Stimulated activated effector memory CD8-positive, alpha-beta T cell treated with anti-CD3 and anti-CD28 coated beads, Interleukin-12 subunit alpha, Interleukin-12 subunit beta, amount 100 ng/mL, for 72 hours (primary cell): ENCODE measurements at places on chromosomes 16 and 17.
A peak's percentile ranks its signal among the peaks of the same experiment; 100 is the strongest.

GRCh38 chr17:4480929-4481898 is 17.5 kb upstream of the SPNS2 start:
- no peak for DNase-seq

DNA sequence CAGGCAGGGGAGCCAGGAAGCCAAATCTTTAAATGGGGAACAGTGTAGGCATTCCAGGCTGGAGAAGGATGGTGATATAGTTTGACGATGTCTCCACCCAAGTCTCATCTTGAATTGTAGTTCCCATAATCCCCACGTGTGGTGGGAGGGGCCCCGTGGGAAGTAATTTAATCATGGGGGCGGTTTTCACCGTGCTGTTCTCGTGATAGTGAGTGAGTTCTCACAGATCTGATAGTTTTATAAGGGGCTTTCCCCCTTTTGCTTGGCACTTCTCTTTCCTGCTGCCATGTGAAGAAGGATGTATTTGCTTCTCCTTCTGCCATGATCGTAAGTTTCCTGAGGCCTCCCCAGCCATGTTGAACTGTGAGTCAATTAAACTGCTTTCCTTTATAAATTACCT is 28.8 kb downstream of the GINS3 start:
- DNase-seq = no peak

DNA sequence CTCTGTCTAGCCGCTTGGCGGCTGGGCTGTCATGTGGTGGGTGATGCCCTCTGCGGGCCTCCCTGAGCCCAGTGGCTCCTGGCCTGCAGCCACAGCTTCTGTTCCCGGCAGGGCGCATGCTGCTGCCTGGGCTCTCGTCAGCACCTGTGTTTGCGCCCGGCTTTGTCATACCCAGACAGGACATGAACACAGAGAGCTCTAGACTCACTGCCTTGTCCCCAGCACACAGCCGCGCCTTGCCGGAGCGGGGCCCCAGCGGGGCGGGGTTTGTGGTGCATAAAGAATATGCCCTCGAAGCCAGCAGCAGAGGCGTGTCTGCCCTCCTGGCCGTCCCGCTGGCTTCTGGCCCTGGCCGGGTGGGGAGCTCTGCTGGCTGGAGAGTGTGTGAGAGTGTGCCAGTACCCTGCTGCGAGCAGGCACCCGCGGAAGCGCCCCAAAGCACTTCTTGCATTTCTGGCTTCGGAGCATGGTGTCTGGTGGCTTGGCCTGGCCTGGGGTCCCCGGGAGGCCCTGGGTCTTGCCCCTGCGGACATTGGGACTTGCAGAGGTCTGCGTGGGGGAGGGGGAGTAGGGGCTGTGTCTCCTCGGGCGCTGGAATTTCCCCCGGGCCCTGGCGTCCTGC is 14.4 kb downstream of the ASPSCR1 start:
- DNase-seq = no peak

- peak; percentile 84 for DNase-seq
Observed at GRCh38 chr16:21158208-21159110, at the start of gene LDAF1. TSS of gene LDAF1 (plus strand) at chr16:21158674. CDS start at chr16:21161183, 2,509 bp downstream.

DNA sequence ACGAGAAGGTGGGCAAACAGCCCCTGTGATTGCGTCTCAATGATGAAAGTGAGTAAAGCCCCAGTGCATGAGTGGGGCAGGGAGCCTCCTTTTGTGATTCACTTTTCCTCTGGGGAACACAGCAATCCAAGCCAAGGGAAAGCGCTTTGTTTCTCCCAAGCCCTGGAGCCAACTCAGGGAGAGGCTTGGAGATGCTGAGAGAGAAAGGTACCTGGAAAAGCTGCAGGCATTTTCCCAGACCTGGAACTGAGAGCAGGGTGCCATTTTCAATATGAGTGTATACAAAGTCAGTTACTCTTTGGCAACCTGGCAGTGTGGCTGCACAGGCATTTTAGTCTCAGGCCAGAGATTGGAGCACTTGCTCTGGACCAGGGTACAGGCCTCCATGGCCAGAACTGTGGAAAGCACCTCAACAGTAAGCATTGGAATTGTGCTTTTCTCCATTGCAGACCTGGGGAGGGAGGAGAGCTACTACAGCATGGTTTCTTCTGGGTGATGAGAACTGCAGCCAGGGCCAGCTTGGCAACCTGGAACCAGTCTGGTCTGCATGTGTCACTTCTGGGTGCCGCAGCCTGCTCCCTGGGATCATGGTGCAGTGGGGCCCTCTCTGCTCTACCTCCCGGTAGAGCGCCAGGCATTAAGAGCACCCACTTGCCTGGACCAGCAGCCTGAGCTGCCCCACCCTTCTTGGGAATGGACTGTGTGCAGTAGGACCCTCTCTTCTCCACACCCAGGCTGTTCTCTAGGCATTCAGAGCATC is 89.0 kb upstream of the CDH5 start:
- DNase-seq = no peak

DNA sequence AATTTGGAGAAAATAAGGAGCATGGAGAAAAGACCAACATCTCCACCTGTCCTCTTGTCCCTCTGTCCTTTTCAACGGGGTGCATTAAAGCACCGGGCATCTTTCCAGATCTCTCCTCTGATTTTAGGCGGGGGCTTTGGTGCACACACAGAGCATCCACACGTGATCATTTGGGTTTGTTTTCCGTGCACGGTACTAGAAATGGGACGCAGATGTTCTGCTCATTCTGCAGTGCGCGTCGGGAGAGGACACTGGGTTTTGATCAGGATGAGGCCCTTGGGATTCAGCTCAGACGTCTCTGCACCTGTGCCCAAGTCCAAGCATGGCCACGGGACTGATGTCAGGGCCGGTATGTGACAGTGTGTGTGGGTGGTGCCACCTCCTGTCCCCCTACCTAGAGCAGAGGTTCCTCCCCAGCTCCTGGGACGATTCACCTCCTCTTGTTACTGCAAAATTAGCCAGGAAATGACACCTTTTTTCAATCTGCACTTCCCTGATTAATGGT is 31.9 kb downstream of the PDIA2 start:
- DNase-seq = no peak

GRCh38 chr16:19499006-19499405 is 22.9 kb downstream of the GDE1 start:
- DNase-seq = no peak

GRCh38 chr16:54657709-54658102 is 273.0 kb upstream of the IRX5 start:
- DNase-seq = no peak

GRCh38 chr16:48393485-48394354 is 8.5 kb upstream of the SIAH1 start:
- DNase-seq = no peak

DNA sequence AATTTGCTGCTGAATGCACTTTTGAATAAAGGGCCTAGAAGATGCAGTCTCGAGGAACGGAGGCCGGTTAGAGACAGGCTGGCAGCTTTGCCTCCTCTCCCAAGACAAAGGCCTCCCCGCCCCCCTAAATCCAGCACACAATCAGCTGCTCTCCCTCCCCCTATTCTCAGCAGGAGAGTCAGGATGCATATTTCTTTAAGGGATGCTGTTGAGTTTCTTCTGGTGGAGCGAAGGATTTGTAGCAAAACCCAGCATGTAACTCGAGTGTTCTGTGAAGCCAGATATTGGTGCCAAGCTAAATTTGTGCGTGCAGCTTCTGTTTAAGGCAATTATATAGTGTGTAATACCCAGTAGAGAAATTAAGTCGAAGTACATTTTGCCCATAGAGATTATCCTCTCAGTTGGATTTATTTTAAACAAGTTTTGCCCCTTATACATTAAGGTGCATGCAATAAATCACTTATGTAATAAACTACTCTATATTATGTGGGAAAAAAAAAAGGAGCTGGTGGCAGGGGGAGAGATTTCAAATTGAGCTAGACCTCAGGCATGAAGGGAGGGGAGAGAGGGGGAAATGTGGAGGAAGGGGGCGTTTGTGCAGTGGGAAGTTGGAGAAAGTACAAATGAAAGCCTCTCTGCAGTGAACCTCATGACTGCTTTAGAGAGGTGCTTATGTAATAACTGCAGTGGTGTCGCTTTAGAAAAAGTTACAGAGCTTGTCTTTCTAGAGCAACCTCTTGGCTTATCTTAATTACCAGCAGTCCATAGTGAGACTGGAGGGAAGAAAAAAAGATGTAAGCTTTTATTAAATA is 599.2 kb downstream of the MAF start:
- no peak for DNase-seq

DNA sequence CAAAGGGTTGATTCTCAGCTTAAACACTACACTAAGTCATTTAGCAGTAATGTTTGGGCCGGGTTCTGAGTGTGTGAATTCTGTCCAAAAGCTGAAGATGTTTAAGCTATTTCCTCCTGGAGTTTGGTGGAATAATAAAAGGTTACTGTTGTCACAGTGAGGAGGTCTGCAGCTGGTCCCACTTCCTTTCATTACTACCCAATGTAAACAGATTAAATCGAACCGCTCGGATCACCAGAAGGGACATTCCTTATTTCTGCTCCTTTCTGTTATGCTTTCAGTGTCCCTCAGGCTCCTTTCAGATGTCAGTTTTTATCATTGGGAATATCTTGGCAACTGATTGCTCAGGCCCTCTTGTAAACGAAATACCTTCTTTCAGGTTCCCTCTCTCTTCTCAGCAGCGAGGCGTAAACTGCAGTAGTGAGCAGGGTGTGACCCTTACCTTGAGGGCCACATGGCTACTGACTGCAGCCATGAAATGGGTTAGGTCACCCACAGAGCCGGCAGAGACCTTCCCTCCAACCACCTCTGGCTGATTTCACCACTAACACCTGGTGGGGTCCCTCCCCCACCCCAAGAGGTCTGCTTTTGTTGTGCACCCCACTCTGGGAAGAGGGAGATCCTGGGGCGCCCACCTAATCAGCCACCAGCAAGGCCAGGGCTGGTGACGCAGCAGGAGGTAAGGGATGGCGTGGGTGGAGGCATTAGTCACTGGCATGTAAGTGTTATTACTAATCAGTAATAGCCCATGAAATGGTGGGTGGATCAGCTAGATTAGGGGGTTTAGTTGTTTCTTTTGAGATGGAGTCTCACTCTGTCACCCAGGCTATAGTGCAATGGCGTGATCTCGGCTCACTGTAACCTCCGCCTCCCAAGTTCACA is 117.6 kb downstream of the VPS53 start:
- no peak for DNase-seq

DNA sequence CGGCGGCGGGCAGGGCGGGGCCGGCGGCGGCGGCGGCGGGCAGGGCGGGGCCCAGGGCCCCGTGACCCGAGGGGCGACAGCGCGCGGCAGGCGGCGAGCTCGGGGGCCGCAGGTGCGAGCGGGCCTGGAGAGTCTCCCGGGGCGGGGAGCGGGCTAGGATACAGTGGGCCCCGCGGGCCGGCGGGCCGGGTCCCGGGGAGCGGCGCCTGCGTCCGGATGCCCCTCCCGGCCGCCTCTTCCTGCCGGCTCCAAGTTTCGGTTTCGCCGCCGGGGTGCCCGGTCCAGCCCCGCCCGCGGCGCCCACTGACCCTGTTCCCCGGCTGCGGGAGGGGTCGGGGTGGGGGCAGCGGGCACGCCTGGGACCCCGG is at the start of gene RNF213:
RNF213 (plus strand) TSS at position 62 of the 368 bp plus-strand sequence. CDS start 2,830 bp downstream, outside the sequence.
- DNase-seq = peak; percentile 49

- DNase-seq = no peak
Observed at GRCh38 chr16:11393366-11393765, 48.1 kb downstream of the RMI2 start.

DNA sequence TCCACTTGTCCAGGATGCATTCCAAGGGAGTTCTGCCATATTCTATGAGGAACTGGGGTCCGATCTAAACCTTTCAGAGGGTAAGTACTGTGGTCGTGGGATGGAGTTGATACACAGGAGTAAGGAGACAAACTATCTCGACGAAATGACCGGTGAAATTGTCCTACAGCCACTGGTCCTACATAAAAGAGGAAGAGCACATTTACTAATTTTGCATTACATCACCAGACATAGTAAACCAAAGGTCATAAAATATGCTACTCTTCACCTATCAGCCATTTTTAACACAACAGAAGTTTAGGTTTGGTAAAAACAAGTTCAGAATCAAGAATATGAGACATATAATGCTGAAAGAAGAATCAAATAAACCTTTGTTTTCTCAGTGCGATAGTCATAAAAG is 8.1 kb downstream of the HSF5 start:
- no peak for DNase-seq

GRCh38 chr17:39908789-39909352 is 9.6 kb downstream of the GSDMB start:
- DNase-seq = no peak

DNA sequence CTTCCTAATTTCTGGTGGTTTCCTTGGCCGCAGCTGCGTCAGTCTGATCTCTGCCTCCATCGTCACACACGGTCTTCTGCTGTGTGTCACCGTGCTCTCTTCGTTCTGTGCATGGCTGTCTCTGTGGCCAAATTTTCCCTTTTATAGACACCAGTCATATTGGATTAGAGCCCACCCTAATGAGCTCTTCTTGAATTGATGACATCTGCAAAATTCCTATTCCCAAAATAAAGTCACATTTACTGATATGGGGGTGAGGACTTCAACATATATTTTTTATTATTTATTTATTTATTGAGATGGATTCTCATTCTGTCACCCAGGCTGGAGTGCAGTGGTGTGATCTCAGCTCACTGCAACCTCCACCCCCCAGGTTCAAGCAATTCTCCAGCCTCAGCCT is 38.4 kb downstream of the GINS3 start:
- DNase-seq = no peak

GRCh38 chr17:8997994-8998628 is 23.2 kb upstream of the NTN1 start:
- peak; percentile 86 for DNase-seq

DNA sequence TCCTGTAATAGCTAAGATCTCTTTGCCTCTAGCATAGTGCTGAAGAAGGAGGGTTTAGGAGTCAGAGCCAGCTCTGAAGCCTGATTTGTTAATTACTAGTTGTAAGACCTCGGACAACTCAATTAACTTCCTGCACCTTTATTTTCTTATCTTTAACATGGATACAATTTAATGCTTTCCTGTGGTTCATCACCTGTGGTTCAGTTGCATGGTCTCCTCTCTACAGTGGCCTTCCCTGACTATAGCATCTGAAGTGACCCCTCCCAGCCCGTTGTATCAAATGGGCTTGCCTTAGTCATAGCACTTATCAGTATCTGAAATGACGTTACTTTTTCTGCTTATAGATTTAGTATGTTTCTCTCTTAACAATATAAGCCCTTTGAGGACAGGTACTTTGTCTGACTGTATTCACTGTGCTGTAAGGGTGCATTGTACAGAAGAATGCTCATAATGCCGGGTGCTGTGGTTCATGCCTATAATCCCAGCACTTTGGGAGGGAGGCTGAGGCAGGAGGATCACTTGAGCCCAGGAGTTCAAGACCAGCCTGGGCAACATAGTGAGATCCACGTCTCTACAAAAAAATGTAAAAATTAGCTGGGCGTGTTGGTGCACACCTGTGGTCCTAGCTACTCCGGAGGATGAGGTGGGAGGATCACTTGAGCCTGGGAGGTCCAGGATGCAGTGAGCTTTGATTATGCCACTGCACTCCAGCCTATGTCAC is 2.6 kb upstream of the NDE1 start:
- DNase-seq = no peak

- DNase-seq = no peak
Observed at GRCh38 chr17:79133214-79133613, 58.6 kb downstream of the ENGASE start.

- peak; percentile 54 for DNase-seq
Observed at GRCh38 chr17:21218101-21218500, 4.1 kb upstream of the TMEM11 start.

- DNase-seq = no peak
Observed at GRCh38 chr17:45067637-45068036, 6.5 kb downstream of the NMT1 start.
